ENCODE measurements at places on chromosomes 6 and 20.

- DNase-seq: peak; percentile 24
Observed at GRCh38 chr6:113980937-113981554, 10.1 kb upstream of the HDAC2 start.

- no peak for DNase-seq
Observed at GRCh38 chr6:143205991-143206390, 145.3 kb downstream of the AIG1 start.

DNA sequence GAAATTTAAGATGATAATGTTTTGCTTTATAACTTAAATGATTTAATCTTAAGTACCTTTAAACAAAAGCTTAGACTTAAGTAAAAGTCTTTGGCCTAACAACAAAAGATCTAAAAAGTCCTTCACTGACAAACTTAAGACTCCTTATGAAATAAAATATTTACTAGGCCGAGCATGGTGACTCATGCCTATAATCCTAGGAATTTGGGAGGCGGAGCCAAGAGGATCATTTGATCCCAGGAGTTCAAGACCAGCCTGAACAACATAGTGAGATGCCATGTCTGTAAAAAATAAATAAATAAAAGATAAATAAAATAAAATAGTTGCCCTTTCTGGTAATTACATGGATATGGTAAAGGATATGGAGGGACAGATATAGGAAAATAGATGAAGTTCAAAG, 12.4 kb downstream of the KATNA1 start:
- DNase-seq: no peak

DNA sequence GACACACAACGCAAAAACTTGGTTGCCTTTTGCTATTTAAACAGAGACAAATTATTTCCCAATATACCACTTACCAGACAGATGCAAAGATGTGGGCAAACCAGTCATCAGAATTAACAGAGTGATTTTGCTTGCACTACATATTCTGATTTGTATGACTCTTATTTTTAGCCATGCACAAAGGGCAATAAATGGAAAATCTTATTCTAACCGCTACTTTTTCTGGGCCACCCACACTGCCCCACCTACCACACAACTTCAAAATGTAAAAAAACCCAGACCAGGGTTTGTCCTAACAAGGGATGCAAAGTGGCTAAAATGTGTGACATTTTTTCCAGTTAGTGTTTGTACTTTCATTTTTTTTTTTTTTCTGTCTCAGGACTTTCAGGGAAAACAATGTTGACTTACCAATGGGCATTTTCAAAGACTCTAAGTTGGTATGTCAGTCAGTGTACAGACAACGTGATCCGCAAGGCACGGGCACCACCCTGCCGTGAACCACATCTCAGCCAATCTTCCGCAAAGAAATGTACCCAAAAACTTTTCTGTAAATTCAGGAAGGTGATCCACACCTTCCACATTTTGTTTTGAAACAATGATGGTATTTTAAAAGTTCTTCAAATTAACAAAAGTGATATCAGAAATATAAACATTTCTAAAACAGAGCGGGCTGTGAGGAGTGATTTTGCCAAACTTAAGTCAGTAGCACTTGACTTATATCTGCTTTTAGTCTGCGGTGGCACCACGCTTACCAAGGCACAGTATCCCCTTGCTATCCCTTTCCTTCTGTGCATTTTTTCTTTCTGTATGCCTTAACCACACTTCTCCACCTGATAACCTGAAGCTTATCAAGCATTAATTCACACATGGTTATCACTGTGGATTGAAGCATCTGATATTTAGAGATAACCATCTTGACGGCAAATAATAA, 185.6 kb downstream of the GJA10 start:
- no peak for DNase-seq

GRCh38 chr6:4295058-4295782, 159.8 kb upstream of the ECI2 start:
- no peak for DNase-seq

GRCh38 chr6:113697632-113698410, 159.3 kb upstream of the MARCKS start:
- DNase-seq: peak; percentile 88

GRCh38 chr6:145151624-145152023, 583.7 kb downstream of the EPM2A start:
- no peak for DNase-seq

GRCh38 chr6:22943327-22943726, 374.0 kb downstream of the HDGFL1 start:
- DNase-seq: no peak

- DNase-seq: no peak
Observed at GRCh38 chr6:54427396-54427937, 119.2 kb downstream of the TINAG start.

GRCh38 chr6:24149296-24149695, 23.3 kb downstream of the NRSN1 start:
- no peak for DNase-seq

DNA sequence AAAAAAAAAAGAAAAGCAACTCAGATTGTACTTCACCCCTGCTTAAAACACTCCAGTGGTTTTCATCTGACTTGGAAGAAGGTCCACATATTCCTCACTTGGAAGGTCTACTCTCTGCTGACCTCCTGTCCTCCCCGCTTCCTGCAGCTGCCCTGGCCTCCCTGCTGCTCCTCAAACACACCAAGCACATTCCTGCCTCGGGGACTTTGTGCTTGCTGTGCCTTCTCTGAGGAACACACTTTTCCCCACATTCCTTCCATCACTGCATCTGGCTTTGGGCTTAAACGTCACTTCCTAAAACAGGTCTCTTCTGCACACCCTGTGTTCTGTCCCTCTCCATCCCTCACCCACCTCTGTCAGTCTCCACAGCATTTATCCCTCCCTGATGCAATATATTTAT, 4.9 kb upstream of the PDYN start:
- DNase-seq: no peak

DNA sequence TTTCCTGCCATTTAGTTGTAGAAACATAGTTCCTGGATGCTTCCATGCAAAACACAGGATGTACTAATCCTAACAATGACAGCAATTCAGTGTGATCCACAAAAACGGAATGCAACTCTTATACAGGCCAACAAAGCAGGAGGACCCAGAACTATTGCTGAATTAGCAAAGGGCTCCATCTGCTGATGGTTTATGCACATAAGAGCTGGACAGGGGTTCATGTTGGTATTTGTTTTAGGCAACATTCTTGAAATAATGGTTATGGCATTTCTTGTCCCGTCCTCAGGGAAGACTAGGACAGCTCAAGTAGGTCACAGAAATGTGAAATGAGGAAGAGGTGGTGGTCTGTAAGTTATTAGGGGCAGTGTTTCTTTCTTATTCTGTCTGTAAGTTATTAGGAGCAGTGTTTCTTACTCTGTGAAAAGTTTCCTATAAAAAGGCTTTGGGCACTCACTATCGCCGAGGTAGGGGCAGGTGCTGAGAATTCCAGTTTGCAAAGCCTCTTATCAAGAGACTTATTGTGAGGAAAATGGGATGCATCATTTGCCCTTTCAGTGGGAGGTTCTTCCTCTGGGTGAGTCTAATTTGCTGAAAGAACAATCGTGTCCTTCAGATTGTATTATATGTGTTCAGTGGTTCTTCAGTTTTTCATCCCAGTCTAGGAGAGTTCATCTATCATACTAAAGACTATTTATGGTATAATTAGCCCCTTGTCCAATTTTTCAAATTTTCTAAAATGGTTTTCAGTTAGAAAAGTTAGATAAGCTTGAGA, 171.1 kb downstream of the MCHR2 start:
- peak; percentile 28 for DNase-seq

DNA sequence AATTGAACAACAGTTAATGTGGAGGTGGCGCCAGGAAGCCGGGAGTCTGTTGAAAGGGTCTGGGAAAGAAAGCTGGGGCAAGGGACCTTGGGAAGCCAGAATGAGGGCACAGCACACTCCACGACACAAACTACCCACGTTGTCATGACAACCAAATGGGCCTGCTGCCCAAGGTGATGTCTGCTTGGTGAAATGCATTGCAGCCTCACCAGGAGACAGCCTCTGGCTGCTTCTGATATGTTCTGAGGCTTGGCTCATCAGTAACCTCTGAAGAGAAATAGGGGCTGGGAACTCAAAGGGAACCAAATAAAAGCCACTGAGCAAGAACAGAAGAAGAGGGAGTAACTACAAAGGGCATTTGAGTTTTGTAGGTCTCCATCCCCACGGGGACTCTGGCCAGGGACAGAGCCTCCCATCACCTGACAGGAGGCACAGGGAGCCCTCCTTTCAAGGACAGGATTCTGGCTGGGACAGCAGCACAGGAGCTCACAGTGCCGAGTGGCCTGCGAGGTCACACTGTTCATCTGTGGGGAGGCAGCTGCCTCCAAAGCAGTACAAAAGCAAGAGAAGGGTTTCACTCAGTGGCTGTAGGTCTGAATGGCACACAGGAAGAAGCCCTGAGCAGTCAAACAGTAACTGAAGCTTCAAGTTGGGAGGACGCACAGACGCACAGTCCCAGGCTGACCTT, 44.6 kb upstream of the KCNK16 start:
- no peak for DNase-seq

- no peak for DNase-seq
Observed at GRCh38 chr20:5734602-5735001, 15.6 kb upstream of the SHLD1 start.

DNA sequence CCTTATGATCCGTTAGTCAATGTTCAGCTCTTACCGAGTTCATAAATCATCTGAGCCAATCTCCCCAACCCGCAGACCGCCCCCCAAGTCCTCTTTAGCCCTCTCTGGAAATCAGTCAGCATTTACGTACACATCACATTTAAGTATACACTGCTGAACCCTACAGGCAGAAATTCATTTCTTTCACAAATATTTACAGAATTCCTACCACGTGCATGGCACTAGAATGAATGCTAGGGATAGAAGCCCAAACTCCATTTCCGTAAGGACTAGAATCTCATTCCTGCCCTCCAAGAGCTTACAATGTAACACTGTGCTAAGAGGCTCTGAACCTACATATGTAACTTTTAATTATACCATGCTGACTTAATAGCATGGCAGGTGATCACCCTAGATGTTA, 1.8 kb downstream of the OSER1 start:
- DNase-seq: peak; percentile 37

DNA sequence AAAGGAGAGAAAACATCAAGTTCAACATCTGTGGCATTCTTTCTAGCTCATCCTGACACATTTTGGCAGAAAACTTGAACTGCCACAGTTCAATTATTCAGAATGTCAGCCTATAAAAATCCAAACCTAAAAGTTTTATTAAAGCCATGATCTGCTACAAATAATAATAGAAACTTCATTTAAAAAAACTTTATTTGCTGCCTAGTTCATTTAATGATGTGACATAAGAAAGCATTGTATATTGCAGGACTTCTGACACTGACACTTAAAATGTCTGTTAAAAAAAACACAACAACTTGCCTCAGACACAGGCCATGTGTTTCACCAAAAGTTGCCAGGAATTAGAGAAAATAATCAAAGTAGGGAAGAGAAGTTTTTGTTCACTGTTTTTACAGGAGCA, 88.3 kb upstream of the HTR1E start:
- DNase-seq: no peak

DNA sequence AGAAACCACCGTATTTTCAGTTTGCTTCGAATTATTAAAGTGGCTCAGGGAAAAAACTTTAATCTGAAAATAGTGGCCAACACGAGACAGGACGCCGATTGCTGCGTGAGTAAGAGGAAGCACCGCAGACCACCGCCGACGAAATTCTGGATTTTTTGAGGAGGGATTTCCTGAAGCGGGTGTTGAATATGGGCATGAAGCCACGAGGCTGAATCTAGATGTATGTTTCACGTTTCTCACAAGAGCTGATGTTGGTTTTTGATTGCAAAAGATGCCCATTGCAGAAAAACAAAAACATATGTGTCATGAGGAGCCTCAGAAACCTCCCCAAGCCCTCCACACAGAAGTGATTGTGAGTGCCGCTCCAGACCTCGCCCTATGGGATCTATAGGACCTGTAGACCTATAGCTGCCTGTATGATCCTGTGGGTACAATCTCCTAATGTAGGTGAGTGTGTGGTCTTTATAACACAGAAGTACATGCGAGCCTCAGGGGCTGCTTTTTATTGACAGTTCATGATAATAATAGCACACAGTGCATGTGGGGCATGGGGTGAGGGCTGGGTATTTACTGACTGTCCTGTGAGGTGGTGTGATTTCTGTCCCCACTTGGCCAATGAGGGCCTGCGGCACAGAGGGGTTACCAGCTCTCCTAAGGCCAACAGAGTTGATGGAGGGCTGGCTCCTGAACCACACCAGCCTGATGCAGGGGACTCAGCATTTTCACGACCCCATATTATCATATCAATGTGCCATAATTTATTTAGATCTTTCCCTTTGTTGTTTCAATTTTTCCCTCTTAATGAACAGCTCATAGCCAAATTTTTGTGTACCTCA, 243.9 kb downstream of the DLL1 start:
- peak; percentile 99 for DNase-seq

- peak; percentile 31 for DNase-seq
Observed at GRCh38 chr6:110233770-110234374, 53.6 kb downstream of the CDC40 start.

DNA sequence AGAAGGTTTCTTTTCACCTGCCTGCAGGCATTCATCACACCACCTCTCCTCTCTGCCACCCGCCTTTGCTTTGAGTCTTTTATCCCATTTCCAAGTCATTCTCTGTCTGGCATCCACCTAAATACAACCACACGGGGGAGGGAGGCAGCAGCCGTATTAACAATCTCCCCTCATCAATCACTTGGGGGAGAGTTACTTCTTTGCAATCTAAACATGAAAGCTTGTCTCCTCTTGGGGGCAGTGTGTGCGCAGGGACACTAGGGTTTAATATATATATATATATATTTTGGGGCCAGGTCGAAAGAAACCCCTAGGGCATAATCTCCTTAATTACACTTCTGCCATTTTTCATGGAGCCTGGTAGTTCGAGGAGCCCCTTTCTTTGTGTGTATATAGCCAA, 214.5 kb downstream of the TSHZ2 start:
- DNase-seq: no peak

- no peak for DNase-seq
Observed at GRCh38 chr6:2816158-2816557, 25.5 kb downstream of the SERPINB1 start.

GRCh38 chr6:167812088-167812487, 14.6 kb upstream of the AFDN start:
- no peak for DNase-seq

DNA sequence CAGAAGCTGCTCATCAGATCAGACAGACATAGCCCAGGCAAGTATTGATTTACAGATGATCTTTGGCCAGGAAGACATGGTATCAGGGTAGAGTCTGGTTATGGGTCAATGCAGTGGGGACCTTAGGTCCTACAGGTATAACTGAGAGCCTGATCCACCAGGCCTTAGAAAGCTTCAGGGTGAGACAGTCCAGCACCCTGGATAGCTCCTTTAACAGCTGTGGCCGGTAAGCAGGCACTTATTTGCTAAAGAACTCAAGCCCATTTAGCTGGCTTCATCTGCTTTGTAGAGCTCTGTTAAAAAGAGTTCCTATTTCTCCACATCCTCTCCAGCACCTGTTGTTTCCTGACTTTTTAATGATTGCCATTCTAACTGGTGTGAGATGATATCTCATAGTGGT, 39.6 kb downstream of the ESR1 start:
- peak; percentile 22 for DNase-seq

- DNase-seq: peak; percentile 97
Observed at GRCh38 chr20:53829255-53829723, 235.7 kb upstream of the ZNF217 start.
